ENCODE measurements at places on chromosomes 12 and 14.

GRCh38 chr14:60720962-60721325 lies 3.2 kb downstream of the SIX4 start:
- DNase-seq, result no peak

DNA sequence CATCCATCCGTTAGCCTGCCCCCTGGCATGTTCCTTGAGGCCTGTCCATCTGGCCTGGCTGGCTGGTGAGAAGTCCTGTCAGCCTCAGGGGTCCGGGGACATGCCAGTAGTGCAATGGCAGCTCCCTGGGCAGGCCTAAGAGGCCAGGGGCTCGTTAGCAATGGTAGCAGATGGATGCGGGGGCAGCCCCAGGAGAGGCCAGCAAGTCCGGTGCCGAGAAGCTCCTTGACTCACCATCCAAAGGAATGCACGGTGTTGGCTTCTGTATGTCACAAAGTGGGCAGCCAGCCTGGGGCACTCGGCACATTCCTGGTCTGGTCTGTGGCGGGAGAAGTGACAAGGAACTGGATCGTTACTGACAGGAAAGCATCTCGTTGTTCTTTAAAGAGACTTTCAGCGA lies 319.9 kb downstream of the CACNA1C start:
- no peak for DNase-seq

DNA sequence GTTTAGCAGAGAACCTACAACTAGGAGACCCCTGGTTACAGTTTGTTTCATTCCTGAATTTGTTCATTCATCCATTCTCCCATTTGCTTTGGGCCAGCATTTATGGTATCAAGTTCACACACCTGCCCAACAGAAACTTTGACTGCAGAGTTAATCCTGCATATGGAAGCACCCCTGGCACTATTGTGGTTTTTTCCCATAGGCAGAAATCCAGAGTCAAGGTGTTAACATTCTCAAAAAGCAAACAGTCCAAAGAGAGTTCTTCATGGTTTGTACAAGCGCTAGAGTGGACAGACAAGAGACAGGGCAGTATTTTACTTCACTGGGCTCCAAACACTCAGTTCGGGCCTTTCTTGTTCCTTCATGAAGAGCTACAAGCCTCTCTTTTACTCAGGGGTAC lies 51.9 kb downstream of the KCNK10 start:
- DNase-seq, result no peak

DNA sequence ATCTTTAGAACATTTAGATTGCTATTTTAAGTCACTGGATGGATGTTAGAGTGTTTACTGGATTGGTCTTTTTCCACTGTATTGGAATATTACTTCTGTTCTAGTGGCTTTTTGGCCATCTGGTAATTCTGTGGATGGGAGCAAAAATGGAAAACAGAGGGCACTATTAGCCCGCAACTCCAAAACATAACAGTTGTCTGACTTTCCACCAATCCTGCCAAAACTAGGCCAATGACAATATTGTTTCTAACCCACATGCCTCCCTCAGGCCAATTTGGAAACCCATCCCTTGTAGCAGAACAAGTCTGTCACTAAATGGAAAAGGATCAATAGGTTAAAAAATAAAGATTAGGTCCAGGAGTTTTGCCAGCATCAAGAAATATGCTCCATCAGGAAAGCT lies 97.8 kb downstream of the ETNK1 start:
- DNase-seq, result no peak

Data from caudate nucleus (tissue), 63 donors.